ENCODE measurements at places on chromosomes 3 and 15. TPM values are rescaled to one million over a fixed set of nuclear protein-coding genes. Genes with fewer than 3 reads are reported as not detected.

DNA sequence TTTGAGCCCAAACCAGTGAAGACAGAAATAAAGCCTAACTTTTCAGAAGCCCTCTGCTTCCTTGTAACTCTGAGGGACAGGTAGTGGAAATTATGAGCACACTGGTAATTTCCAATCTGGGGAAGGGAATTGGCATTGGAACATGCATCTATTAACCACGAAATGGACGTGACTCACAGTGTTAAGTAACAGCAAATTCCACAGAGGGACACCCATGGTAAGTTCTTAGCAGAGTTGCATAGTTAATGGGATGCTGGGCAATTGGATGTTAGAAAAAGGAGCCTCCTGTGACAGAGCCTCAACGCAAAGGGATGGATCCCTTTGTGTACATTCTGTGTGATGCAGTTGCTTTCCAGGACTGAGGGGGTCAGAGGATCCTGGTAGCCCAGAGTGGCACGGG, 168.6 kb downstream of the SEMA6D start:
- no peak for DNase-seq

GRCh38 chr3:143348486-143349327, 229.1 kb downstream of the CHST2 start:
- no peak for DNase-seq

The RBPMS2 gene
- polyA plus RNA-seq, result 13.1 TPM

GRCh38 chr15:58249646-58250312, 111.6 kb downstream of the AQP9 start:
- DNase-seq, result no peak

DNA sequence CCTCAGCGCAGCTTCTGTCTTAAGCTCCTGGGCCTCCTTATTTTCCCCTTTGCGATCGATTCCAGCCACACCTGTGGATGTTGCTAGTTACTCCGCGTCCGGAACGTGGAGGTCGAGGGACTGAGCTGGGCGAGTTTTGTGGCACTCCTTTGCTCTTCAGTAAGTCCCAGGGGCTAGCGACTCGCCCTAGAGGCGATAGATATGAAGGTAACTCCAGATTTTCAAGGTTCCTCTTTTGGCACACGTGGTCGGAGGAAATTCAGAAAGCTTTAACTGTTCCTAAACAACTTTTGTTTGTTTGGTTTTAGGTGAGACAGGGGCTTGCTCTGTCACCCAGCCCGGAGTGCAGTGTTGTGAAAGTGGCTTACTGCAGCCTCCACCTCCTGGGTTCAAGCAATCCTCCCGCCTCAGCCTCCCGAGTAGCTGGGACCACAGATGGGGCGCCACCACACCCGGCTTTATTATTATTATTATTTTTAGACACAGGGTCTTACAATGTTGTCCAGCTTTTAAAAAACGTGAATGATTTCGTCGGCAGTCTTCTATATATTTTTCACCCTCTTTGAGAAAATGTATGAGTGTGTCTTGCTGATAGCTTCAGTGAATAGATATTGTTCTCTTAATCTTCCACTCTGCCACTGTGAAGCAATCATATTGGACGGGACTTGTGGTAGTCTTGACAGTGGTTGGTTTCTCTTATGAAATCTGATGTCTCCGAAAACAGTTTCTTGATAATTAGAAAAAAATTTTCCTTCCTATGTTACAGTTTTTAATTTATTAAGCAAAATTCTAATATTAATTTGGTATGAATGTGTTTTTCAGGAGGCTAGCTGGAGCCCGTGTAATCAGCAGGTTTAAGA, 785 bp downstream of the MFSD1 start:
- no peak for DNase-seq

GRCh38 chr3:70095260-70095659, 95.7 kb downstream of the SAMMSON start:
- no peak for DNase-seq

GRCh38 chr3:170027233-170028102, 10.3 kb upstream of the GPR160 start:
- DNase-seq, result no peak

The CLDN18 gene
- 3.7 TPM for polyA plus RNA-seq

- DNase-seq, result no peak
Observed at GRCh38 chr3:34972481-34972880, 666.8 kb upstream of the ARPP21 start.

DNA sequence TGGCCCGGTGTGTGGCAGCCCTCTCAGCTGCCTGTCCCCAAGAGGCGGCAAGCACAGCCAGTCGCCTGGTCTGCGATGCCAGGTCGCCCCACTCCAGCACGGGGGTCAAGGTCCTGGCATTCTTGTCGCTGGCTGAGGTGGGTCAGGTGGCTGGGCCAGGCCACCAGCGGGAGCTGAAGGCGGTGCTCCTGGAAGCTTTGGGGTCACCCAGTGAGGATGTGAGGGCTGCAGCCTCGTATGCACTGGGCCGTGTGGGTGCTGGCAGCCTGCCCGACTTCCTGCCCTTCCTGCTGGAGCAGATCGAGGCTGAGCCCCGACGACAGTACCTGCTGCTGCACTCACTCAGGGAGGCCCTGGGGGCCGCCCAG, 20.8 kb downstream of the CAND2 start:
- no peak for DNase-seq

GRCh38 chr3:6807967-6808588, 52.8 kb upstream of the GRM7 start:
- DNase-seq, result no peak

DNA sequence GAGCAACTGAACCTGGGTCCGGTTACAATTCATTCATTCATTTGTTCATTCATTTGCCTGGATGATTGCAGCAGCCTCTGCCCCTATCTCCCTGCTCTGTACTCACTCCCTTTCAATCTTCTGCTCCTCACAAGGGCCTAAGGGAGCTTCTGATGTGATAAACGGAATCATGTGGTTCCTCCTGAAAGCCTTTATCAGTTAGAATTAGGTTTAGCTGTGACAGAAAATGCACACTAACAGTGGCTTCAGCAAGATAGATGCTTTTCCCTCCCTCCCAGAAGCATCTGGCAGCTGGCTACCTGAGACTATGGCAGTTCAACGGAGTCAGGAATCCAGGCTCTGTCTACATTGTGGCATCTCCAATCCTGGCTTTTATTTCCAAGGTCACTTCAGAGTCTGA, 196.0 kb downstream of the ADAMTS9 start:
- no peak for DNase-seq

GRCh38 chr3:98482717-98483482, 14.6 kb upstream of the OR5K2 start:
- no peak for DNase-seq

The SPTSSB gene
- 5.0 TPM for polyA plus RNA-seq

The MAGI1 gene
- polyA plus RNA-seq, result 26.2 TPM
